ENCODE measurements at places on chromosomes 1 and 21.

GRCh38 chr21:45589686-45590245, 47.5 kb upstream of the SLC19A1 start:
- no peak for DNase-seq

DNA sequence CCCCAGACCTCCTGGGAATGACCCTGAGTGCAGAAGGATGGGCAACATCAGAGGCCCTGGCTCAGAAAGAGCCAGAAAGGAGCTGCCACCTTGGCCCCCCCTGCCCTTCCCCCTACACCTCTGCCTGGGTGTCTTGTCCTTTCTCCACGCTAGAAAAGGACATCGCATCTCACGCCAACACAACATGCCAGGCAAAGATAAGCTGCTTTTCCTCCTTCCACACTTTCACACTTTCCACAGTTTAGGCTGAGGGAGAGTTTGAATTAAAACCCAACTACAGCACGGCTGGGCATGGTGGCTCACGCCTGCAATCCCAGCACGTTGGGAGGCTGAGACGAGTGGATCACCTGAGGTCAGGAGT, 109.5 kb downstream of the SPSB1 start:
- no peak for DNase-seq

- peak; percentile 47 for DNase-seq
These were observed 68.3 kb downstream of the PRRX1 start for GRCh38 chr1:170732252-170732588.

GRCh38 chr1:63690966-63691700, 82.7 kb upstream of the ROR1 start:
- DNase-seq: no peak

DNA sequence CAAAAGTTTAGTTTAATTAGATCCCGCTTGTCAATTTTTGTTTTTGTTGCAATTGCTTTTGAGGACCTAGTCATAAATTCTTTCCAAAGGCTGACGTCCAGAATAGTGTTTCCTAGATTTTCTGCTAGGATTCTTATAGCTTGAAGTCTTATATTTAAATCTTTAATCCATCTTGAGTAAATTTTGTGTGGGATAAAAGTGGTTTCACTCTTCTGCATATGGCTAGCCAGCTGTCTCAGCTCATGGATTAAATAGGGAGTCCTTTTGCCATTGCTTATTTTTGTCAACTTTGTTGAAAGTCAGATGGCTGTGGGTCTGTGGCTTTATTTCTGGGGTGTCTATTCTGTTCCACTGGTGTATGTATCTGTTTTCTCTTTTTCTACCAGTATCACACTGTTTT, 801.3 kb upstream of the ADGRL4 start:
- DNase-seq: no peak
